Activated CD4-positive, alpha-beta T cell treated with anti-CD3 and anti-CD28 coated beads, Interleukin-2, amount 10 ng/mL, durations not matched to agents 7 days and 5 days (primary cell): ENCODE measurements at places on chromosomes 5 and 9. TPM values are rescaled to one million over a fixed set of nuclear protein-coding genes. Genes with fewer than 3 reads are reported as not detected.

DNA sequence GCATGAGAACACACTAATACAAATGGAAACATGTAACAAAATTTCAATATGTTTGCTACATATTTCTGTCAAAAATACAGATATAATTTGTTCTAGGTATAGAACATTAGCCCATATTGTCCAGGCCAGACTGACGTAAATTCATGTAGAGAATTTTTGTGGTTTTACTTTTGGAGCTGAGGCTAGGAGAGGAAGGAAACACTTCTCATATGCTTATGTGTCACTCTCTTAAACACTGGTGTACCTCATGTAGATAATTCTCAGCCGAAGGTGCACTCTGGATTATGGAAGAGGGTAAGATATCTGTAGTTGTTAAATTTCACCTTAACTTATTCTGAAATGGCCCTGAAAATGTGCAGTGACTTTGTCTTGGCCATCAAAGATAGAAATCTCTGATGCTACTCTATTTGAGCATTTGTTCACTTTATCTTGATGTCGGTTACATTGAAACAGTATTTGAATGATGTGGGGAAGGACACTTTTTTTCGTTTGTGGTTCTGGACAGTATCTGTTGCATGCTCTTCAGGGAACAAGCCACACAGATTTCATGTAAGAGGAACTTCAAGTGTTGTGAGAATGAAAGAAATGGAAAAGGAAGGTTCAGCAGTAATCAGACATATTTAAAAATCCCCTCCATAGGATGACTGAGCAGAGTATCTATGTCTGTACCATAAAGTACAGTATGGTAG is 202.7 kb downstream of the SPATA31D1 start:
- no peaks in the 10 kb centered on the region for H3K27me3 ChIP-seq
- H3K4me1 ChIP-seq = no peaks in the 10 kb centered on the region
- H3K36me3 ChIP-seq = no peaks in the 10 kb centered on the region
- DNase-seq = no peak
- no peak overlapping the region for H3K4me3 ChIP-seq

- H3K27me3 ChIP-seq = no peaks in the 10 kb centered on the region
- peak overlapping the region; percentile 71 for H3K4me3 ChIP-seq
- peaks cover 47% of the 10 kb centered on the region for H3K4me1 ChIP-seq
- H3K27ac ChIP-seq = peak overlapping the region; percentile 85
- H3K36me3 ChIP-seq = peaks cover 47% of the 10 kb centered on the region
- peak; percentile 40 for DNase-seq
These were observed 120.4 kb downstream of the RAPGEF6 start for GRCh38 chr5:131514316-131515283.

- H3K36me3 ChIP-seq = peaks cover 17% of the 10 kb centered on the region
- DNase-seq = no peak
- no peak overlapping the region for H3K27ac ChIP-seq
- H3K27me3 ChIP-seq = no peaks in the 10 kb centered on the region
These were observed 4.9 kb downstream of the TSPAN17 start for GRCh38 chr5:176652136-176652535.

DNA sequence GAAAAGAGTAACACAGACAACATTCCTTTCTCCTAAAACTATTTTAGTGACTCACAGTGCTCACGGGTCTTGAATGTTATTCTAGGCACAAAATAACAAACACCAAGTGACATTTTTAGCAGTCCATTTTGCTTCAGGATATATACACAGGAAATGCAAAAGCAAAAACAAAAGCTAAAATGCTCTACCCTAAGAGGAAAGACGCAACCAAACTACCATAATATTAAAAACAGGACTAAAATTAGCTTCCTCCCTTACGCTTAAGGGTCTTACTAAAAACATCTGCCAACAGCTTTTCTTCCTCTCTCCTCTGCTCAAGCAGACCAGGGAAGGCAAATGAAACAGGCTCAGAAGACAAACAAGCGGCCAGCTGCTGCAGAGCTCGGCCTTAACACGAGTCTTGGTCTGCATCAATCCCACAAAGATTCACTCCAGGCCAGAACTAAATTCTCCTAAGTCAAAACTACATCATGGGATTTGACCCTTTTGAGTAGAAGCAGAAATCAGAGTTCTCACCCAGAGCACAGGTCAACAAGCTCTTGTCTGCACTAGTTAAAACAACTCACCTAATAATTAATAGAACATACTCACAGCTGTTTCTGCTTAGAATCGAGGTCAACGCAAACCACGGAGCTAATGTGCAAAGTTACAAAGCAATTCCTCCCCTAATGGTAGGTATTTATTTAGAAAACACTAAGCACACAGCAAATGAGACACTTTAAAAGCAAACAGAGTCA is 62.3 kb downstream of the RAPGEF1 start:
- peak overlapping the region; percentile 55 for H3K4me3 ChIP-seq
- peak overlapping the region; percentile 92 for H3K27ac ChIP-seq
- peaks cover 20% of the 10 kb centered on the region for H3K36me3 ChIP-seq
- no peaks in the 10 kb centered on the region for H3K27me3 ChIP-seq
- peaks cover 85% of the 10 kb centered on the region for H3K4me1 ChIP-seq

- H3K4me3 ChIP-seq = no peak overlapping the region
- H3K36me3 ChIP-seq = peaks cover 50% of the 10 kb centered on the region
- H3K4me1 ChIP-seq = peaks cover 3% of the 10 kb centered on the region
- no peak for DNase-seq
- no peak overlapping the region for H3K27ac ChIP-seq
- H3K27me3 ChIP-seq = no peaks in the 10 kb centered on the region
These were observed 46.5 kb downstream of the CEMIP2 start for GRCh38 chr9:71721855-71722254.

DNA sequence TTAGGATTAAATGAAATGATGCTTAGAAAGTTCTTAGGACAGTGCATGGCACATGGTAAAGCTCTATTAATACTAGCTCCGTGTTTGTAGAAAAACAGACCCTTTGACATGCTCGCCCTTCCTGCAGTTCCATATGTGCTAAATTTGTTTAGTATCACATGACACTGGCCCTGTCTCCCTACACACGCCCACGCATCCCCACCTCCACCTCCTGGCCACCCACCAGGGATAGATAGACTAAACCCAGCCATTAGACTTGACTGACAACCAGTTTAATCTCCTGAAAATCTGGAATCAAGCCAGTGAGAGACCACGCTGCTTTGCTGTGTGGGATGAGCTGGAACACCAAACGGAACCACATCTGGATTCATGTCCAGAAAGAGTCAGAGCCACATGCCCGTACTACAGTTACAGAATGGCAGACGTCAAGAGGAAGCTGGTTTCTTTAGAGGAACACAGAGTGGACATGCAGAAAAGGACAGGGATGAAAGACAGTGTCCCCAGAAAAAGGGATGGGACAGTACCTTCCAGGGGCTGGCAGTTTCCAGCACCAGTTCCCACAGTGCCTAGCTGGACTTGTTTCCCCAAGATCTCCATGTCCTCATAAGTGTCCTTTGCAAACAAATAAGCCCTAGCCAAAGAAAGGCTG is 186.1 kb downstream of the PDZD2 start:
- no peak overlapping the region for H3K4me3 ChIP-seq
- H3K4me1 ChIP-seq = peaks cover 7% of the 10 kb centered on the region
- peaks cover 5% of the 10 kb centered on the region for H3K27me3 ChIP-seq
- DNase-seq = no peak

DNA sequence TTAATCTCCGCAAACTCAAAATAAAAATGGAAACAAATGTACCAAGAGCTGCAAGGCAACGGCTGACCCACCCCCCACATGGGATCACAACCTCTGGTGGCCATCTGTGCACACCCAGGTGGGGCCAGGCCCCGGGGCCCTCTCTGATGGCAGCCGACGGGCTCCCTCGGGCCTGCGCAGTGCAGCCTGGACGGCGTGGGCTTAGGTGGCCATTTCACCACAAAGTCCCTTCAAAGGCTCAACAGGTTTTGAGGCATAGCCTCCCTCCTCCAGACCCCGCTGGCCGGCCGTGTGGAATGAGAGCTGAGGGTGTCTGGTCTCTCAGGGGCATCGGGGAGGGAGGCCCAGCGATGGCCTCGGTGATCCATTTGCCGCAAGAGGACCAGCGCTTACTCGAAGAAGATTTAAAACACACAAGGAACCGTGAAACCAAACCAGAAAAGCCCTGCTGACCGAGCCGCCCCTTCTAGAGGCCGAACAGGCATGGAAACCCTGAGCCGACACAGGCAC is 42.7 kb upstream of the CEP72 start:
- no peak for DNase-seq
- H3K4me3 ChIP-seq = no peak overlapping the region
- peaks cover 14% of the 10 kb centered on the region for H3K27me3 ChIP-seq

- H3K27ac ChIP-seq = peak overlapping the region; percentile 94
- H3K4me1 ChIP-seq = peaks cover 39% of the 10 kb centered on the region
- no peaks in the 10 kb centered on the region for H3K27me3 ChIP-seq
These were observed 2.0 kb downstream of the ST8SIA4 start for GRCh38 chr5:100900796-100901781.

DNA sequence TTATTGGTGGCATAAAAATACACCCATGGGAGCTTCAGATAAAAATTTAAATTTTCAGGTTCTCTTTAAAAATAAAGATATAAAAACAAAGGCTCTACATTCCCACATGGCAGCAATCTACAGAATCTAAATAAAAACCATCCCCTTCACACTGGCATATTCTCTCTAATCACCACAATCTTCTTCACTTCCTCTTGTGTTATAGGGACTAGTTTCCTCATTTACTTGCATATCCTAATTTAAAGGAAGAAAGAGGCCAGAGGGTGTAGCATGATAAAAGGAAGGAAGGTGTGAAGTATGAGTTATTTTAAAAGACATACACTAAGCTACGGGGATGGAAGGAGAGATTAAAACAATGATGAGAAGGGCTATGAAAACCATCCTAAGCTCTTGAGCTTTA is 390.5 kb downstream of the ZNF608 start:
- no peak for DNase-seq
- no peak overlapping the region for H3K27ac ChIP-seq
- peaks cover 2% of the 10 kb centered on the region for H3K4me1 ChIP-seq

GRCh38 chr5:82225525-82226172 is 52.5 kb downstream of the RPS23 start:
- H3K27me3 ChIP-seq = no peaks in the 10 kb centered on the region
- no peak overlapping the region for H3K4me3 ChIP-seq
- DNase-seq = peak; percentile 72
- peaks cover 9% of the 10 kb centered on the region for H3K4me1 ChIP-seq

GRCh38 chr5:126716861-126717260 is 60.1 kb upstream of the LMNB1 start:
- DNase-seq = no peak
- no peaks in the 10 kb centered on the region for H3K36me3 ChIP-seq
- H3K27me3 ChIP-seq = no peaks in the 10 kb centered on the region
- H3K4me3 ChIP-seq = no peak overlapping the region
- H3K27ac ChIP-seq = no peak overlapping the region

DNA sequence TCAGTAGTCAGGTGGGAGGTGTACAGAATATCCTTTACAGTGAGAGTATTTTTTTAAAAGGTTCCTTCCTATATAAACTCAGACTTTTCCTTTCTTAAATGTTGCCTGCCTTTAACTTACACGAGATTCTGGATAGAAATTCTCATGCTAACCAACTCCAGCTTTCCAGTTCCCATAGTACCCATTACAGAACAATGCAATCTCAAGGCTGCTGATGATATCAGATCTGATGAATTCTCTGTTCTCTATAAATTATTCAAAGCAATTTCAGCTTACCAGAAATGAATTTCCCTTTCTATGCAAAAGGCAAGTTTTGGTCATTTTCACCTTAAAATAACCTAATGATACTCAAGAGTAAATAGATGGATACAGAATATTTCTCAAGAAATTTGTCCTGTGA is 90.3 kb downstream of the NUDT12 start:
- H3K27ac ChIP-seq = no peak overlapping the region
- peaks cover 20% of the 10 kb centered on the region for H3K27me3 ChIP-seq
- H3K36me3 ChIP-seq = no peaks in the 10 kb centered on the region
- H3K4me1 ChIP-seq = no peaks in the 10 kb centered on the region

GRCh38 chr9:72476617-72477437 is 44.6 kb upstream of the TMC1 start:
- DNase-seq = peak; percentile 12
- no peak overlapping the region for H3K27ac ChIP-seq
- H3K4me1 ChIP-seq = peaks cover 45% of the 10 kb centered on the region

DNA sequence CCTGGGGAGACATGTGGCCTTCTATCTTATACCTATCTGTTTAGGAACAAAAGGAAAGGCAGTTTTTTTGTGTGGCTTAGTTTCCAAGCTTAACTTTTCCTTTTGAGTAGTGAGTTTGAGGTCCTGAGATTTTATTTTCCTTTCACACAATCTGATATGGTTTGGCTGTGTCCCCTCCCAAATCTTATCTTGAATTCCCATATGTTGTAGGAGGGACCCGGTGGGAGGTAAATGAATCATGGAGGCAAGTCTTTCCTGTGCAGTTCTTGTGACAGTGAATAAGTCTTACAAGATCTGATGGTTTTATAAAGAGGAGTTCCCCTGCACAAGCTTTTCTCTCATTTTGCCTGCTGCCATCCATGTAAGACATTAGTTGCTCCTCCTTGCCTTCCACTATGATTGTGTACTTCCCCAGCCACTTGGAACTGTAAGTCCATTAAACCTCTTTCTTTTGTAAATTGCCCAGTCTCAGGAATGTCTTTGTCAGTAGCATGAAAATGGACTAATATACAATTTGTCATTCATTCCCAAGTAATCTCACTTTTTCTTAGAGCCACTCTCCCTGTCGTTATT is 4.7 kb upstream of the CLTB start:
- no peak overlapping the region for H3K4me3 ChIP-seq
- peaks cover 25% of the 10 kb centered on the region for H3K27me3 ChIP-seq
- peaks cover 8% of the 10 kb centered on the region for H3K4me1 ChIP-seq
- H3K36me3 ChIP-seq = peaks cover 3% of the 10 kb centered on the region
- no peak overlapping the region for H3K27ac ChIP-seq

- DNase-seq = no peak
- no peaks in the 10 kb centered on the region for H3K27me3 ChIP-seq
- no peaks in the 10 kb centered on the region for H3K36me3 ChIP-seq
- no peak overlapping the region for H3K4me3 ChIP-seq
- no peaks in the 10 kb centered on the region for H3K4me1 ChIP-seq
- no peak overlapping the region for H3K27ac ChIP-seq
These were observed 563.9 kb downstream of the HTR1A start for GRCh38 chr5:63398346-63398745.

Gene PCDHAC2
- not detected for total RNA-seq

Gene ZNF879
- 5.0 TPM for total RNA-seq

Gene PKD2L2
- total RNA-seq = not detected

Gene MPDZ
- total RNA-seq = not detected

Gene PDGFRB
- total RNA-seq = 1.9 TPM

Gene CDC37L1
- 10.7 TPM for total RNA-seq

Gene PAEP
- total RNA-seq = not detected

Gene SAXO1
- 0.10 TPM for total RNA-seq

Gene BRINP1
- not detected for total RNA-seq
